ENCODE measurements at places on chromosomes 12 and 14. TPM values are rescaled to one million over a fixed set of nuclear protein-coding genes. Genes with fewer than 3 reads are reported as not detected.

GRCh38 chr12:171743-172676 is 41.9 kb downstream of the SLC6A12 start:
- H3K27ac ChIP-seq: no peak overlapping the region
- H3K36me3 ChIP-seq: no peaks in the 10 kb centered on the region
- no peak for DNase-seq
- peaks cover 13% of the 10 kb centered on the region for H3K4me1 ChIP-seq
- H3K27me3 ChIP-seq: no peaks in the 10 kb centered on the region
- no peak overlapping the region for H3K4me3 ChIP-seq

GRCh38 chr12:110465024-110465423 is 3.0 kb downstream of the GPN3 start:
- DNase-seq: no peak
- H3K27ac ChIP-seq: no peak overlapping the region
- peaks cover 10% of the 10 kb centered on the region for H3K4me1 ChIP-seq
- H3K4me3 ChIP-seq: no peak overlapping the region

- H3K4me1 ChIP-seq: peaks cover 6% of the 10 kb centered on the region
- no peak overlapping the region for H3K4me3 ChIP-seq
- H3K27me3 ChIP-seq: no peaks in the 10 kb centered on the region
- no peak for DNase-seq
- no peak overlapping the region for H3K27ac ChIP-seq
Observed at GRCh38 chr12:120800665-120801064, 75.0 kb downstream of the ACADS start.

GRCh38 chr12:90163975-90164374 is 455.3 kb upstream of the ATP2B1 start:
- H3K27ac ChIP-seq: no peak overlapping the region
- H3K4me3 ChIP-seq: no peak overlapping the region
- no peaks in the 10 kb centered on the region for H3K4me1 ChIP-seq
- DNase-seq: peak; percentile 9
- H3K36me3 ChIP-seq: no peaks in the 10 kb centered on the region

DNA sequence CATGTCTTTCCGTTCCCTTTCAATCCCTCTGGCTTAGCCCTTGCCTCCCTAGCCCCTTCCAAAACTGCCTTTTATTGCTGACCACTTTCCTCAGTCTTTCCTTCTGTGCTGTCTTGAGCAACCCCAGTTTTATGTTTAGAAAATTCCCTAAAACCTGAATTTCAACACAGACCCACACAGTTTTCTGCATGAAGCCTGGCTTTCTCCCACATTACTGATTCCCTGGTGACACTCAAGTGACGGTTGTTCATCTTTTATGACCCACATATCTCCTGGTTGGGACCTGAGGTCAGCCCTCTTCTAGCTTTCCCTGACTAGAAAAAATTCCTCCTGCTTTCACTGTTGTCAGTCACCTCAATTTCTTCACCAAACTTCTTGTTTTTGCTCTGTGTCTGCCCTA is 21.0 kb downstream of the FGD4 start:
- H3K4me3 ChIP-seq: no peak overlapping the region
- DNase-seq: no peak
- peaks cover 7% of the 10 kb centered on the region for H3K4me1 ChIP-seq
- H3K27me3 ChIP-seq: no peaks in the 10 kb centered on the region

EGLN3 gene
- total RNA-seq: 2.0 TPM

BATF gene
- total RNA-seq: not detected

- H3K27me3 ChIP-seq: peaks cover 82% of the 10 kb centered on the region
- no peaks in the 10 kb centered on the region for H3K36me3 ChIP-seq
- no peaks in the 10 kb centered on the region for H3K4me1 ChIP-seq
- DNase-seq: no peak
- no peak overlapping the region for H3K4me3 ChIP-seq
- no peak overlapping the region for H3K27ac ChIP-seq
Observed at GRCh38 chr12:131052063-131052781, 98.5 kb downstream of the ADGRD1 start.

FAM186B gene
- total RNA-seq: 0.19 TPM

ULK1 gene
- total RNA-seq: 57.3 TPM

GRCh38 chr14:37864861-37865718 is 269.7 kb downstream of the TTC6 start:
- H3K4me1 ChIP-seq: no peaks in the 10 kb centered on the region
- H3K27me3 ChIP-seq: no peaks in the 10 kb centered on the region
- H3K4me3 ChIP-seq: no peak overlapping the region
- H3K36me3 ChIP-seq: no peaks in the 10 kb centered on the region
- no peak overlapping the region for H3K27ac ChIP-seq
- DNase-seq: peak; percentile 50
